ENCODE measurements at places on chromosomes 6 and 20.
A peak's percentile ranks its signal among the peaks of the same experiment; 100 is the strongest.

- no peak for DNase-seq
Observed at GRCh38 chr20:11808841-11809240, 108.9 kb upstream of the BTBD3 start.

GRCh38 chr6:52362443-52363227 lies 684 bp downstream of the PAQR8 start:
- peak; percentile 10 for DNase-seq

- no peak for DNase-seq
Observed at GRCh38 chr6:4397307-4397706, 261.9 kb upstream of the ECI2 start.

GRCh38 chr20:49646126-49646525 lies 67.6 kb downstream of the B4GALT5 start:
- DNase-seq: peak; percentile 73

DNA sequence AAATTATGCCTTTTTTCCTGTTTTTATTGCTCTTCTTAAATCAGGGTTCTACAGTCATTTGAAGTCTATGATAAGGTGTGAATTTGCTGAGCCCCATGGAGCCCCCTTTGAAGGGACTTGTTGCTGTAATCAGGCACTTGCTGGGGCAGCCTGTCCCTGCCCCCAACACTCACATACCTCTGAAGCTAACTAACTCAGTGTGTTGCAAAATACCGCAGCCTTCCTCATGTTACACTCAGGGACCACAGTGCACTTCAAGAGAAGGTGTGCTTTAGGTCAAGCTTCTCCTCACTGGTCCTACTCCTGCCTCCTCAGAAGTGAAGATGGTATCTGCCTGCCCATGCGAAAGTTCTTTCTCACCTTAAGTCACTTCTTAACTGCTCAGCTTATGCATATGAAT lies 66.1 kb upstream of the GLP1R start:
- no peak for DNase-seq

- no peak for DNase-seq
Observed at GRCh38 chr6:71031912-71032311, 75.1 kb upstream of the B3GAT2 start.

DNA sequence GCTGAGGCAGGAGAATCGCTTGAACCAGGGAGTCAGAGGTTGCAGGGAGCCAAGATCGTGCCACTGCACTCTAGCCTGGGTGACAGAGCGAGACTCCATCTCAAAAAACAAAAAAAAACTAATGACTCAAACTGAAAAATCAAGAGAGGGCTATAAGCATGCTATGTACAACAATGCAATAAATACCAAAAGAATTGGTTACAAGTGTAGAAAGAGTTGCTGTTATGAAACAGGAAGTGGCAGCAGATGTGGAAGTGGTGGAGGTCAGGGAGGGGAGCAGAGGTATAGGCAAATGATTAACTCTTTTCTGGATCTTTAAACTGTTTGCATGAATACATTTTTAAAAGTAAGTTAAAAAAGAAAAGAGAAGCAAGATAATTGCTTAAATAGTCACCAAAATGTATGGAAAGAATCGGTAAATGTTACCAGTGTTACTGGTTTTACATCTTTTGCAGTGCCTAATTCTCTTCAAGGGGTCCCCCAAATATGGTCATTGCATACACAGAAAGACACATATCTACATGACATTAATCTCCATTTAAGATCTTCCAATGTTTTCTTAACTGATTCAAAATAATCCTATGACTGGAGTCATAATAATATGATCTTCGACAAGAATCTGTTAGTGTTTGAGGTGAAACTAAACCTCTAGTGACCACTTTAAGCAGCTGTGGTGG lies 15.0 kb downstream of the CALHM6 start:
- DNase-seq: peak; percentile 30

Data from fibroblast of skin of right quadriceps (primary cell).